ENCODE measurements at places on chromosomes 4 and X. TPM values are rescaled to one million over a fixed set of nuclear protein-coding genes. Genes with fewer than 3 reads are reported as not detected.

GRCh38 chr4:67565284-67565683 lies 6.8 kb downstream of the STAP1 start:
- H3K36me3 ChIP-seq, result no peaks in the 10 kb centered on the region
- no peaks in the 10 kb centered on the region for H3K4me1 ChIP-seq
- no peaks in the 10 kb centered on the region for H3K27me3 ChIP-seq
- no peak overlapping the region for H3K27ac ChIP-seq
- no peak overlapping the region for H3K4me3 ChIP-seq
- DNase-seq, result no peak

DNA sequence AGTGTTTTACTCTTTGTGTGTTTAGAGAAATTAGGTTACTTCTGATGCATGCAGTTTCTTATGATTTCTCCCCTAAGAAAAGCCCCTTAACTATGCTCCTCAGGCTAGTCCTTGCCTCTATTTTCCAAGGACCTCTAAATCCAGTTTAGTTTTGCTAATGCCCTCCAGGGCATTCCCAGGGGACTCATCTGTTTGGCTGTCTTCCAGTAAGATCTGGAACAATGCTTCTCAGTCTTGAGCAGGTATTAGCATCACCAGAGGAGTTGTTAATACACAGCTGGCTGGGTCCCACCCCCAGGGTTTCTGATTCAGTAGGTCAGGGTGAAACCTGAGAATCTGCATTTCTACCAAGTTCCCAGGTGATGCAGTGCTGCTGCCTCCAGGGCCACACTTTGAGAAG lies 56.9 kb downstream of the OTC start:
- no peak overlapping the region for H3K4me3 ChIP-seq
- H3K27me3 ChIP-seq, result no peaks in the 10 kb centered on the region
- DNase-seq, result no peak

GRCh38 chr4:71473541-71474240 lies 134.9 kb downstream of the SLC4A4 start:
- H3K27me3 ChIP-seq, result no peaks in the 10 kb centered on the region
- no peak overlapping the region for H3K4me3 ChIP-seq
- no peaks in the 10 kb centered on the region for H3K4me1 ChIP-seq
- DNase-seq, result no peak

The CD99 gene
- 384 TPM for total RNA-seq

DNA sequence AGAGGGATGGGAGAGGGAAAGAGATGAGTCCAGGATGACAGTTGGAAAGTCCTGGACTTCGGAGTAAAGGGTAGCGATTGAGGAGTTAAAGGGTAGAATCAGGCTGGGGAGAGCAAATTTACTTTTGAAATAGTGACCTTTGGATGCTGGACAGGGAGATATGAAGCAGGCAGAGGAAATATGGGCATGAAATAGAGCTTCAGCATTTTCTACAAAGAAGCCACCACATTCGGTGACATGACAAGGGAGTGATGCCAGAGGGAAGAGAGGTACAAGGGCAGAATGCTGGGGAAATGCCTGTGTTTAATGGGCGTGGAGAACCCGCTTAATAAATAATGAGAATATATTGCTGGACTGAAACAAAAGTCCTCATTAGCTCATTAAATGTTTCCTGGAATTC lies 92.7 kb downstream of the TBL1X start:
- DNase-seq, result no peak
- no peak overlapping the region for H3K4me3 ChIP-seq
- no peak overlapping the region for H3K27ac ChIP-seq

DNA sequence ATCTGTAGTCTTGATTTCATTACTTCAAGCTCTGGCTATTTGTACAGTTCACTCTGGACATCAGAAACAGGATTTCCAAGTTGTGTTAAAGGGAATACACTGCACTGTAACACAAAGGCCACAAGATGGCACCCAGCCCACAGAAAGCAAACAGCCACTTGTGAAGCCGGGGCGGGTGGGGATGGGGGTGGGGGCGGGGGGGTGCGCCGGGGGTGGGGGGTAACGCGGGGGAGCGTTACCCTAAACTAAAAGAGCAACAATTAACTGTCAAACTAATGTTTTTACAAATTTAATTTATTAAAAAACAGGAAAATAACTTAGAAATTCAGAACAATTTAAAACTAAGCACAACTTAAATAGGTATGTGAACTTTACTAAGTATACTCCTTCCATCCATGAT lies 27.3 kb downstream of the PRDX4 start:
- no peak overlapping the region for H3K27ac ChIP-seq
- H3K27me3 ChIP-seq, result no peaks in the 10 kb centered on the region
- H3K4me1 ChIP-seq, result no peaks in the 10 kb centered on the region
- no peaks in the 10 kb centered on the region for H3K36me3 ChIP-seq

- H3K36me3 ChIP-seq, result no peaks in the 10 kb centered on the region
- no peak overlapping the region for H3K27ac ChIP-seq
- H3K4me1 ChIP-seq, result no peaks in the 10 kb centered on the region
- H3K4me3 ChIP-seq, result no peak overlapping the region
- no peak for DNase-seq
- H3K27me3 ChIP-seq, result no peaks in the 10 kb centered on the region
Observed at GRCh38 chr4:106864231-106864630, 171.9 kb downstream of the DKK2 start.

Data from prostate gland (tissue), 2 donors.